NCI-H1930 (cell line): ENCODE measurements at places on chromosomes 7 and 10.

DNA sequence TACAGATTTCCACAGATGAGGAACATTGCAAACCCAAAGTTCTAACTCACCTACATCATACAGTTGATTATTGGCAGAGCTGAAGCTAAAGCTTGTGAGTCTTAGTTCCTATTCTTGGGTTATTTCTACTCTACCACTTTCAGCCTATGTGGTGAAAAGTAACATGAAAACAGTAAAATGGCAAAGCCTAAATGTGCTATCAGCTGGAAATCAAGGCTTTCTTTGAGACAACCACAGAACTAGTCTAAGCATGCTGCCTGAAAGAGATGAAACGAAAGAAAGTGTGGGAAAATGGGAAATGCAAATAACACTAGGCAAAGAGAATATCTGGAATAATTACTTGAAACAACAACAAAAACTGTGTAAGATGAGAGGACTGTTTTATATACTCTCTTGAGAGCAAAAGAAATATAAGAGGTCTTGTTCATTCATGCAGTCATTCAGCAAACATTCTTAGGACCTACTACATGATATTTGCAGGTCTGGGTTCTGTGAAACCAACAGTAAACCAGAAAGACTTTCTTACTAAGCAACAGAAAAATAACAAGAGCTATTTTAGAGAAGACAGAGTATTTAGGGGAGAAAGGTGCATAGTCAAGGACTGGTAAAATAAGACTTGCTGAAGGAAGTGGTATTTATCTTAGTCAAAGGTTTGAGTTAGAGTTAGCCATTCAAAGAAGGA is 437.1 kb downstream of the HTR7 start:
- no peak for DNase-seq

- DNase-seq: no peak
These were observed 1.8 kb upstream of the PYROXD2 start for GRCh38 chr10:98416606-98417388.

DNA sequence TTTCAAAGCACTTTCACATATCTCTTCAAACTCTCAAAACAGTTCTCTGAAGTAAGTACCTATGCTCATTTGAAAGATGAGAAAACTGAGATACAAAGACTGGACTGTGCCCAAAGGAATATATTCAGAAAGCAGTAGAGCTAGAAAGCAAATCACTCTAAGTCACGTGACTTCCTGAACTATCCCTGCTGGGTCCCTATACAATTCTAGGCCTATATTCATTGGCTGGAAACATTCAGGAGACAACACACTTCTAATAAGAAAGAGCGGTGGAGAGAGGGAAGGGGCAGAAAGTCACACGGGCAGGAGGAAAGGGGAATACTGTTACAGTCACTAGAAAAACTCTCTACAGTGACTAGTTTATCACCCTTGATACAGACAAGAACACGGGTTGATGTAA is 140.0 kb downstream of the CHCHD3 start:
- DNase-seq: no peak

GRCh38 chr7:101436857-101437576 is 74.3 kb downstream of the COL26A1 start:
- no peak for DNase-seq

- no peak for DNase-seq
These were observed 13.1 kb upstream of the HABP2 start for GRCh38 chr10:113539789-113540188.

DNA sequence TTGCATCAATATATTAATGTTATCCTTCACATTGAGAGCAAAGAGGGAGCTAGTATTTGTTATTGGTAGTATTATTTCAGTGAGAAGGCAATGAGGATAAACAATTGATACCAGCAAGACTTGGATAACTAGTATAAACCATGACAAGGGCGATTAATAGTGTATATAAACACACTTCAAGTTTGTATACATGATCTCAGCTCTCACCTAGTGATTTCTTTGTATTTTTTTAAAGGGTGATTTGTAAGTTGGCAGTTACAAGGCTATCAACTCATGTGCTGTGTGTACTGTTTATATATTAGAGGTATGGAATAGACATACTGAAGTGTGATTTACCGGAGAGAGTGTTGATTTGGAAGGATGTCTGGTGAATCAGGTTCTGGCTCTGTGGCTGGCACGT is 88.0 kb downstream of the SNX10 start:
- no peak for DNase-seq
